ENCODE measurements at places on chromosomes 11 and 22.

DNA sequence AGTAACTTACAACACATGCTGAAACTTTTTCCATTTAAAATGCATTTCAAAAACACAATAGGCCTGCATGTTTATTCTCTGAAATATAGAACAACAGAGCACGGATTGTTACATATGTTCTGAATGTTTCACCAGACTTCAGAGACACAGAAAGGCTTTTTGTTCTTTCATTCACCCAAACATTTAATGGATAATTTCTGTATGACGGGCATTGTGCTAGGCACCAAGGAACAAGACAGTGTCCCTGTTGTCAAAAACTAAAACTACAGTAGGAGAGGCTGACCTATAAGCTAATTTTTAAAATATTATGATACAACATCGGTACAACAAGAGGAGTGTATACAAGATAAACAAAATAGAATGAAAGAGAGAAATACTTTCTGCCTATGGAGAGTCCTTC lies 81.9 kb upstream of the TEAD1 start:
- DNase-seq, result no peak

- DNase-seq, result no peak
Measured at GRCh38 chr22:26514419-26515161, 2.3 kb upstream of the TFIP11 start.

- peak; percentile 96 for DNase-seq
Measured at GRCh38 chr11:64357904-64358535, 942 bp upstream of the RPS6KA4 start.

- DNase-seq, result no peak
Measured at GRCh38 chr22:28917747-28918549, 34.6 kb downstream of the ZNRF3 start.

DNA sequence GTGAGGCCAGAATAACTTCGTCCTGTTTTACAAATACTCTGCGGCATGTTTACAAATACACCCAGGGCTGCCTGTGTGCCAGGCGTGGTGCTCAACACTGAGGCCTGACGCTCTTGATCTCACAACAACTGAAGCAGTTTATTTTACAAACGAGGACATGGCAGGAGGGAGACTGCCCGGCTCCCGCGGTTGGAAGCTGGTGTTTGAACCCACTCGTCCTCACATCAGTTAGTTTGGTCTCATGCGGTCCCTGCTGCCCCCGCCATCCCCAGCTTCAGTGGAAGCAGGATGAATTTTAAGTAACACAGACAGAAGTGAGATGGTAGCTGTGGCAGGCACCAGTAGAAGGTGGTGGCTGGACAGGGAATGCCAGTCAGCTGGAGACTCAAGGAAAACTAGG lies 16.4 kb downstream of the KIAA0930 start:
- DNase-seq, result no peak

- no peak for DNase-seq
Measured at GRCh38 chr22:48488149-48488551, 1339.5 kb downstream of the BRD1 start.

- peak; percentile 80 for DNase-seq
Measured at GRCh38 chr11:118930094-118930712, 4.5 kb upstream of the BCL9L start.

DNA sequence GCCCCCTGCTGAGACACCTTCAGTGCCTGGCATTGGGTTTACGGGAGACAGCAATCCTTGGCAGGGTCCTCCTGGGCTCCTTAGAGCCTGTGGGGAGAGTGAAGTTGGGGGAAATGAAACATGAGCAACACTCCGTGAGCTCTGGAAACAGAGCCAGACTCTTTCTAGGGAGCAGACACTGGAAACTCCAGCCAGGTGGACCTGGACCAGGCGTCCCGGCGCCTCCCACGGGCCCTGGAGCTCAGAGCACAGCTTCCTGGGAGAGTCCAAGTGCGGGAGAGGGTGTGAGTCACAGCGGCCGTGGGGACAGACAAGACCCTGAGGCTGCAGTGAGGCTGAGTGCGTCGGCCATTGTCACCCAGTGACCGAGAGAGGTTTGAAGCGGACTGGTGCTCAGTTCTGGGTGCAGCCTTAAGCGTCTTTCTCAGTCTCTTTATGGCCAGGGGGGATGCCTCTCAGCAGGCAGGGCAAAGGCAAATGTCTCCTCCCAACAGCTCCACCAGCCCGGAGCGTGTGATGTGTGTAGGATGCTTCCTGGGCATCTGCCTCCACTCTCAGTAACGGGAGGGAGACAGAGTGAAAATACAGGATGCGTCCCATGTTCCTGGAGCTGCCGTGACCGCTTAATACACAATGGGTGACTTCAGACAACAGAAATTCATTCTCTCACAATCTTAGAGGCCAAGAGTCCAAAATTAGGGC lies 399.2 kb downstream of the SHANK2 start:
- DNase-seq, result no peak

GRCh38 chr22:43455846-43456245 lies 44.0 kb downstream of the MPPED1 start:
- no peak for DNase-seq

GRCh38 chr22:45817745-45818423 lies 146.2 kb downstream of the ATXN10 start:
- no peak for DNase-seq

GRCh38 chr11:130721023-130721681 lies 195.1 kb downstream of the SNX19 start:
- no peak for DNase-seq

Measured in 8988T (cell line).